Muscle of leg (tissue), 16 donors: ENCODE measurements at places on chromosomes 7 and 10. TPM values are rescaled to one million over a fixed set of nuclear protein-coding genes. Genes with fewer than 3 reads are reported as not detected.

GRCh38 chr7:12570534-12571461 lies at the start of gene SCIN:
Gene SCIN (plus strand): TSS chr7:12570720. CDS start chr7:12570787, 67 bp downstream.
- no peaks in the 10 kb centered on the region for H3K36me3 ChIP-seq
- peaks cover 23% of the 10 kb centered on the region for H3K27me3 ChIP-seq
- no peak within 1 kb of the TSS for H3K27ac ChIP-seq
- peak; percentile 29 for DNase-seq

DNA sequence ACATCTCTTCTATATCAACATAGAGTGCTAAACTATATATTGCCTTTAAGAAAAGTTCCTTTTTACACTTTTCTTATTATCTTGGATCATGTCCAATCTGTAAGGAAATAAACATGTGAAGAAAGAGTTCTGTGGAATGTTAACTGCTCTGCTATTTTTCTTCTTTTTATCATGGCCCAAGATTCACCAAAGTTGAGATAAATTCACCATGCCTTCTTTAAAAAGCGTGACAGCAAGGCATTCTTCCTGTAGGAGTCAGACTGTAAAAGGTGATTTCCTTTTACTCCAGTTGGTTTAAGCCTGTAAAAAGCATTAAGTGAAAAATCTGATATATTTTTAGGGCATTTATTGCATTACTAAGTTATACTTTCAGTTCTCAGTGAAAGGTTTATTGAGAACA lies 165.7 kb upstream of the FZD1 start:
- no peak overlapping the region for H3K4me3 ChIP-seq
- no peaks in the 10 kb centered on the region for H3K27me3 ChIP-seq
- H3K27ac ChIP-seq: no peak overlapping the region
- no peak for DNase-seq
- no peaks in the 10 kb centered on the region for H3K4me1 ChIP-seq
- H3K36me3 ChIP-seq: no peaks in the 10 kb centered on the region

DNA sequence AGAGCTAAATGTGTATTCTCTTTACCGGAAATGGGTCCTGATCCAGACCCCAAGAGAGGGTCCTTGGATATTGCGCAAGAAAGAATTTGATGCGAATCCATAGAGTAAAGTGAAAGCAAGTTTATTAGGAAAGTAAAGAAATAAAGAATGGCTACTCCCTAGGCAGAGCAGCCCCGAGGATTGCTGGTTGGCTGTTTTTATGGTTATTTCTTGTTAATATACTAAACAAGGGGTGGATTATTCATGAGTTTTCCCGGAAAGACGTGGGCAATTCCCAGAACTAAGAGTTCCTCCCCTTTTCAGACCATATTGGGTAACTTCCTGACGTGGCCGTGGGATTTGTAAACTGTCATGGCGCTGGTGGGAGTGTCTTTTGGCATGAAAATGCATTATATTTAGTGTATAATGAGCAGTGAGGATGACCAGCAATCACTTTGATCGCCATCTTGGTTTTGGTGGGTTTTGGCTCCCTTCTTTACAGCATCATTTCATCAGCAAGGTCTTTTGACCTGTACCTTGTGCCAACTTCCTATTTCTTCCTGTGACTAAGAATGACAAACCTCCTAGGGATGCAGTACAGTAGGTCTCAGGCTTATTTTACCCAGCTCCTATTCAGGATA lies 60.4 kb downstream of the ARL4A start:
- H3K36me3 ChIP-seq: no peaks in the 10 kb centered on the region
- H3K4me1 ChIP-seq: no peaks in the 10 kb centered on the region
- DNase-seq: no peak
- no peak overlapping the region for H3K27ac ChIP-seq
- no peak overlapping the region for H3K4me3 ChIP-seq
- no peaks in the 10 kb centered on the region for H3K27me3 ChIP-seq

DNA sequence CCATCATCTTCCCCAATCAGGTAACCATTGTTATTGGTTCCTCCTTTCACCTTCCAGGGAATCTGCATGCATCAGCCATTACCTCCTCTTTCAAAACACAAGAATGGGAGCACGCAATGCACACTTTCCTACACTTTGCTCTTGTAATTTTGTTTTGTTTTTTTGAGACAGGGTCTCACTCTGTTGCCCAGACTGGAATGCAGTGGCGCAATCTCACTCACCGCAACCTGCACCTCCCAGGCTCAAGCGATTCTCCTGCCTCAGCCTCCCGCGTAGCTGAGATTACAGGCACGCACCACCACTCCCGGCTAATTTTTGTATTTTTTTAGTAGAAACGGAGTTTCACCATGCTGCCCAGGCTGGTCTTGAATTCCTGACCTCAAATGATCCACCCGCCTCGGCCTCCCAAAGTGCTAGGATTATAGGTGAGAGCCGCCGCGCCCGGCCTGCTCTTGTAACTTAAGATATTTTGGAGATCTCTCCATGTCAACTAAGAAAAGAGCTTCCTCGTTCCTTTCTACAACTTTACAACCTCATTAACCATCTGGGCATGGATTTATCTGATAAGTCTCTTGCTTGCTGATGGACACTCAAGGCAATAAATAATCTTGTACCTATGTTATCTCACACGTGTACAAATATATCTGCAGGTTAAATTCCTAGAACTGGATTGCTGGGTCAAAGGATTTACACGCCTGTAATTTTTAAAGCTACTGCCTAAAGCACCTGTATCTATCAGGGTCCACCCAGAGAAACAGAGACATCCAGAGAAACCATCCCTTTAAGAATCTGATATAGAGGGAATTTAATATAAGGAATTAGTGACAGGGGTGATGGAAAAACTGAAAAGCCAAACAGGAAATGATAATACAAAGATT lies 4.2 kb downstream of the CYTH3 start:
- DNase-seq: no peak
- peaks cover 5% of the 10 kb centered on the region for H3K36me3 ChIP-seq
- no peak overlapping the region for H3K27ac ChIP-seq
- peaks cover 26% of the 10 kb centered on the region for H3K4me1 ChIP-seq

DNA sequence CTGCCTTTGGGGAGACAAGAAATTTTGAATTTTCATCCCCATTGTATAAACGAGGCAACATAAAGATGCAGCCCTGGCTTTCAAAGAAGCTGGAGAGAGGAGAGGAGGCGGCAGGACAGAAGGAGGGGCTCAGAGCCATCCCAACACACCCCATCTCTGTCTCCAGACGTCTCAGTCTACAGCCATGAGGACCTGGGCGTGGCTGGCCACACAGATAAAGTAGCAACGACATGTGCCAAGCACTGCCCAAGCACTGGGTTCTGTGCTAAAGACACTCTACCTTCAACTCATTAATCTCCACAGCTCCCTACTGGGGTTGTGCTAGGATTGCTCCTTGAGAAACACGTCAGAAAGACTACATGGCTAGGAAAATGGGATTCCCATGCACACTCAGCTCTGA lies 65.2 kb downstream of the DLG5 start:
- no peak for DNase-seq
- no peak overlapping the region for H3K4me3 ChIP-seq
- peaks cover 17% of the 10 kb centered on the region for H3K36me3 ChIP-seq
- H3K4me1 ChIP-seq: peaks cover 8% of the 10 kb centered on the region

GRCh38 chr10:201328-201771 lies 66.1 kb downstream of the ZMYND11 start:
- H3K27me3 ChIP-seq: no peaks in the 10 kb centered on the region
- H3K36me3 ChIP-seq: no peaks in the 10 kb centered on the region
- H3K4me1 ChIP-seq: no peaks in the 10 kb centered on the region
- H3K27ac ChIP-seq: no peak overlapping the region
- no peak overlapping the region for H3K4me3 ChIP-seq

- no peak for DNase-seq
- H3K36me3 ChIP-seq: no peaks in the 10 kb centered on the region
- H3K4me1 ChIP-seq: no peaks in the 10 kb centered on the region
- H3K4me3 ChIP-seq: no peak overlapping the region
- H3K27ac ChIP-seq: no peak overlapping the region
Measured at GRCh38 chr10:103025696-103026095, 107.6 kb downstream of the CNNM2 start.

DNA sequence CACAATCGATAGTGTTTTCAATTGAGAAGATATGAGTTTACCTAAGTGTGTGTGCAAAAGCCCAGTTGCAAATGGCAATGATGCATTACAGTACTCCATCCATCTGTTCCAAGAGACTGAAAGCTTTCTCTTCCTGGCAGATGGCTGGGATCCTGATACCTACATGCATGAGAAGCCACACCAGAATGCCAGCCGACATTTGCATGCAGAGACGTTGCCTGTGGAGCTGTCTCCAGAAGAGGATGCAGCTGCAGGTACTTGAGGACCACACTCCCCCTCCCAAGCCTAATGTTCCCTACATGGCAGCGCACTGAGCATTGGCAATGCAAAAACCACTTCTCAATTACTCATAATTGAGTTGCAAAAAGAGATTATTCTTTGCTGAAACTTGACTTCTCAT lies 332.1 kb downstream of the WDR11 start:
- peaks cover 4% of the 10 kb centered on the region for H3K4me1 ChIP-seq
- no peaks in the 10 kb centered on the region for H3K36me3 ChIP-seq
- DNase-seq: no peak
- H3K27me3 ChIP-seq: no peaks in the 10 kb centered on the region

ERVW-1 gene
- total RNA-seq: 0.40 TPM
